Stimulated activated CD4-positive, alpha-beta T cell treated with anti-CD3 and anti-CD28 coated beads, TNF-alpha, amount 100 ng/mL, for 1 hour (primary cell): ENCODE measurements at places on chromosomes 6 and 20.

- no peak for DNase-seq
Observed at GRCh38 chr6:112562301-112563231, 215.4 kb downstream of the RFPL4B start.

DNA sequence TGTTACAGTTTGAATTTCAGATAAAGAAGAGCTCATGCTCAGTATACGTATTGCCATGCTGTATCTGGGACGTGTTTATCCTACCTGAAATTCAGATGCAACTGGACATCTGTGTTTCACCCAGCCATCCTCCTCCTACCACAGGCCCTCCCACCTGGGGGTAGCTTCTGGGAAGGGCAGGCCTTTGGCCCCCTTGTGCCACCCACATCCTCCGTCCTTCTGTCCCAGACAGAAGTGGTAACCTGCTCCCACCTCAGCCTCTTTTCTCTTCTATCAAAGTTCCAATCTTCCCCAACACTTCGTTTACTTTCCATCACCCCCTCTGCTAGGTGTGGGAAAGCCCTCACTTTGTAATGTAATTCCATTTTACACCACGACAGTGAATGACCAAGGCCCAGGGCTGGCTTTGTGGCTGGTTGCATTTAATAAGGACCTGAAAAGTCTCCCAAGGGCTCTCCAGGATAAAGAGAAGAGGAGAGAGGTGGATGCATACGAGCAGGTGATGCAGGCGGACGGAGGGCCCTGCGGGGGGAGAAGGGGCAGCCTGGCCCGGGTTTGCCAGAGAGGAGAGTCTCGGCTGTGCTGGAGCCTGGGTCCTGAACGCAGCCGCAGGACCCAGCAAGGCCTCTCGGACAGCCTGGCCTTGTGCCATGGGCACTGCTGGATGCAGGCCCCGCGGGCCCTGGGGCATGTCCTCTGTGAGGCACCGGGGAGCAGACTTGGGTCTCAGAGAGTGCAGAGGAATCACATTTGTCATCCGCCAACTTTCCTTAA is 98.4 kb downstream of the PSMB1 start:
- no peak for DNase-seq

DNA sequence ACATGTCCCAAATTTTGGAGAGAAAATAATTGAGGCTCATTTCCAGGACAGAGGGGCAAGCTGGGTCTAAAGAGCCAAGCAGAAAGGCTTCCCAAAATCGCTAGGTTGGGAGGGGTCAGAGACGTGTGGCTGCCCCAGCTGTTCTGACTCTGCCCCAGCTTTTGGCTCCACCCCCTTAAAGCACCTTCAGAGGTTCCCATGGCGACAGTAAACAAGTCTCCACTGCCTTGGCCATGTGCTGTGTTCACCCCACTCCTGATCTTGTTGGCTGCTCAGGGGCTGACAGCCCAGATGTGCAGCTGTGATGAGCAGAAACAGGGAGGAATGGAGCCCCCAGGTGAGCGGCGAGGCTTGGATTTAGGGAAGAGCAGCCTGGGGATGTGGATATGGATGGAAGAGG is 72.8 kb upstream of the SPTLC3 start:
- DNase-seq, result no peak

DNA sequence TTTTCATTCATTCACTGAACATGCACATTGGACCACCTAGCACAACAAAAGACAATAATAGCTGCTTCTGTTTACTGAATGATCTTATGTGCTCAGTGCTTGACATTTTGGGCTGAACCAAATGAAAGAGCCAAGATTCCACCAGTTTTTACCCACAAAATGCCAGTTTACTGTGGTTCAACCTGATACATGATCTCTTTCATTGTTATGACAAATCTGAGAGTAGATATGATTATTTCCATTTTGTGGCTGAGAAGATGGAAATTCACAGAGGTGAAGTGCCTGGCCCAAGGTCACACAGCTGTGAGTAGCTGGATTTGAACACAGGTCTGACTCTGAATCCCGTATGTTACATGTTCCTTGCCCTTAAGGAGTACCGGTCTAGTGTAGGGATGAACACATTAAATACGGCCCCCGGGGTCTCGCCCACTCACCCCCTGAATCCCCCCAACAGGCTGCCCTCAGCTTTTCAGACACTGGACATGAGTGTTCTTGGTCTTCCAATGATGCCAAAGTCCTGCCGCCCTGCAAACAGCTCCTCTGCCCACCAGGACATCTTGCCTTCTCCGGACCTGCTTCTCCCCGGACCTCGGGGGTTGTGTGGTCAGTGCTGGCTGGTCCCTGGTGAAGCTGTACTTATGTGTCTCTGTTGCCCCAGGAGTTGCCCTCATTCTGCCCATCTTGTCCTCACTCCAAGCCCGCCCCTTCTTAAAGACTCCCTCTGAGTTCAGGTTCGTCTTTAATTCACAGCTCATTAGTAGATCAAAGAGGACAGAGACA is 58.6 kb upstream of the SLC32A1 start:
- DNase-seq, result no peak

- DNase-seq, result no peak
Observed at GRCh38 chr6:136303516-136303915, 13.9 kb upstream of the BCLAF1 start.
